IMR-90 (cell line): ENCODE measurements at places on chromosomes 2 and 18.

DNA sequence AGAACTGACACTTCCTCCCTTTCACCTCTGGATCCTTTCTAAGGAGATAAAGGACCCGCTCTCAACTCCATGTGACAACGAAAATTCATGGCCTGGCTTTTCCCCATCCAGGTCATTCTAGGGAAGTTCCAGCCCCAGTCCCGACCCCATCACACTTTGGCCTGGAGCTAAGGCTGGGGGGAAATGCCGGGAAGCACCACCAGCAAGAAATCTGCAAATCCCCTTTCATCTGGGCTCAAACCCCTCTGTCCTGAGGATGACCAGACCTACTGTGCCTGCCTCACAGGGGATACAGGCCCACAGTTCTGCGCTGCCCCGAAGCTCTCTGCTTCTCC, 1.3 kb downstream of the SIX2 start:
- no peak overlapping the region for H3K27ac ChIP-seq
- no peaks in the 10 kb centered on the region for H3K36me3 ChIP-seq
- H3K4me1 ChIP-seq: peaks cover 6% of the 10 kb centered on the region; the same call in 1 of the 2 replicates
- no peak overlapping the region for H3K4me3 ChIP-seq

- H3K27me3 ChIP-seq: no peaks in the 10 kb centered on the region
- H3K4me3 ChIP-seq: no peak overlapping the region
- DNase-seq: no peak
- no peak overlapping the region for H3K27ac ChIP-seq
Measured at GRCh38 chr2:217725409-217725808, 277.4 kb downstream of the TNS1 start.

GRCh38 chr2:50551868-50552267, 480.1 kb downstream of the NRXN1 start:
- H3K4me1 ChIP-seq: no peaks in the 10 kb centered on the region; the same call in 1 of the 2 replicates
- H3K27me3 ChIP-seq: no peaks in the 10 kb centered on the region
- no peak overlapping the region for H3K27ac ChIP-seq

- no peak overlapping the region for H3K27ac ChIP-seq
- DNase-seq: no peak
- H3K4me3 ChIP-seq: no peak overlapping the region
- H3K36me3 ChIP-seq: no peaks in the 10 kb centered on the region
- H3K27me3 ChIP-seq: peaks cover 2% of the 10 kb centered on the region
Measured at GRCh38 chr2:100796499-100797100, 23.3 kb upstream of the NPAS2 start.

DNA sequence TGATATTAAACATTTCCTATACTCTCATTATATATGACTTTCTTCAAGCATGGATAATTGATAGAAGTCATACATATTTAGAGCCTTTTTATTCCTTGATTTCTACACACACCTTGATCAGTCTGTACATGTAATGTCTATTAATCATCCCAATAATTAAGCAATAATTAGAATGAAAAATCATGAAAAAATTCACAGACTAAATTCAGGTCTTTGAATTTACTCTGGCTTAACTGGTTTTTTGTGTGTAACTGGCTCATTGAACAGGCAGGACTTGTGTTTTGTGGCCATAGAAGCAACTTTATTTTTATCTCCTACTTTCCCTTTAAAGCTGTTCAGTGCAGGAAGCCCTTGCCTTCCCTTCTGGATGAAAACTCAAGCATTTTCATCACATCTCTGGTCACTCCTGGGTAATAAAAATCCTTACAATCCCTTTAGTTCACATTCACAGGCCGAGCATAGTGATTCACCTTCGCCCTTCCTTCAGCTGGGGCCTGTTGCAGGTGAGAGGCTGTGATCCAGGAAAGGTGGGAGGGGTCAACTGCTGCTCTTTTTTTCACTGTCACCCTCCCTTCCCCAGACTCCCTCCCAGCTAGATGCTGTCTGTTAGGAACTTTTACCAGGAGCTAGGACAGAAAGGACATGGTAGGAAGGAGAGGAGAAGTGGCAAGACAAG, 58.0 kb upstream of the ITSN2 start:
- peaks cover 4% of the 10 kb centered on the region for H3K27me3 ChIP-seq
- no peak overlapping the region for H3K4me3 ChIP-seq
- H3K4me1 ChIP-seq: no peaks in the 10 kb centered on the region
- no peaks in the 10 kb centered on the region for H3K36me3 ChIP-seq
- DNase-seq: no peak
- no peak overlapping the region for H3K27ac ChIP-seq
